ENCODE measurements at places on chromosomes 6 and 20.

- no peak for DNase-seq
These were observed 123.4 kb downstream of the TASP1 start for GRCh38 chr20:13515291-13515690.

- DNase-seq, result no peak
These were observed 98.7 kb downstream of the ANKRD60 start for GRCh38 chr20:58129721-58130151.

DNA sequence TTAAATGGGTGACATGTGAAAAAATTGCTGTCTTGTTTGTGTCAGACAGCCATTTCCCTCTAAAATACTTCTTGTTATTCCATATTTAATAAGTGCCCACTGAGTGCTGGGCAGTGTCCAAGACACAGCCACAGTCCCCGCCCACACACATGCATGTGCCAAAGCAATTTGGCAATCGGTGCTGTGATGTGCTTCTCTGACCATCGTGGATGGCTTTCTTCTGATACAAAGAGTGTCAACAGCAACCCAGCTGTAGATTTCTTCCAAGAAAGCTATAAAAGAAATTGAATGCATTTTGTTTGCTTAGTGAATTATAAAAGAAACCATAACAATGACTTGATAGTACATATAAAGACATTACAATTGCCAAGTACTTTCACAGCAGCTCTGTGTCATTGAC lies 140.5 kb upstream of the ATXN1 start:
- no peak for DNase-seq

DNA sequence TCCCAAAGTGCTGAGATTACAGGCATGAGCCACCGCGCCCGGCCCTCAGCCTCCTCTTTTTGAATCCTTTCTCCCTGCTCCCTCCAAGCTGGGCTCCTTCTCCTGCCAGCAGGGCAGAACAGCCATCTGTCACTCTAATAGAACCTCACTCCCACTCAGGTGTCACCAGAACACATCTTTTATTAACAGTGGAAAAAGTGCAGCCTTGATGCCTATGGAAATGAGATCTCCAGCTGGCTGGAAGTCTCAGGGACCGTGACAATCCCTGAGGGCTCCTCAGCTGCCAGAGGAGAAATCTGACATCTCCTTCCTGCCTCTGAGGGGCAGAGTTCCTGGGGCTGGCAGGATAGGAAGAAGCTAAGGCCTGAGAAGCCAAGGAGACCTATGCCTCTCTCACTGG lies 28.0 kb downstream of the TMC2 start:
- DNase-seq, result no peak

- DNase-seq, result no peak
These were observed 251.6 kb downstream of the ADGB start for GRCh38 chr6:146850238-146850896.

GRCh38 chr20:43459022-43459942 lies 1.6 kb downstream of the SRSF6 start:
- DNase-seq, result no peak

DNA sequence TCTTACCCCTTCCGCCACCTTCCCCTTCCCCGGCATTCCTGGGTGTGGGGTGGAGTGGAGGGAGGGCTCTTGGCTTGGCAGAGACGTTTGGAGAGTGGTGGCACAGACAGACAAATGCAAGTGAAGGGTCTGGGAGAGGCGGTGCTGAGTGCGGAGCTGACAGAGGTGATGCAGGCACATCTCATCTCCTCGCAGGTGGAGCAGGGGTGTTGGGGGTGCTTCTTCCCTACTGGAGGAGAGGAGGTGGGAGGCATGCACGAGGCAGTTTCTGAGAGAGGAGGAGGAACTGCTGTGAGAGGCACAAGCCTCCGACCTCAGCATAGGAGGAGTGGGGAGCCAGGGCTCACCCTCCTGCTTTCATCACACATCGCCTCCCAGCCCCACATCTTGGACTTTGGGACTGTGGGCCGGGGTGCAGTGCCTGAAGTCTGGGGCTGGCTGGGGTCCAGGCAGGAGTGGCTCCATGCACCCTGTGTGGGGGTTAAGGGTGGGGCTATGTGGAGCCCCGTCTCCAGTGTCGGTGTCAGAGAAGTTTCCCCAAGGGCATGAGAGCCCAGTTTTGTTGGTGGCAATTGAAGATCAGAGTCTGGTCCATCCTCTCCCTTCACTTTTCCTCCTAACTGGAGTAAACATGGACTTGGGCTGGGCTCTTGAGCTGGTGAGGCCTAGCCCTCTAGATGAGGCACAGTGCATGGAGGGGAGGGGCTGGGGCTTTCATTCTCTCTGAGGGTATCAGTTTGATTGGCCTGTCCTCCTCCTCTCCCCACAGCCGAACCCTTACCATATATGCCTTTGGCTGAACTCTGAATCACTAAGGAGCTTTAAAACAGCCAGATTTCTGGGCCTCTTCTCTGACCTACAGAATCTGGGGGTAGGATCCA lies 20.2 kb upstream of the SLC22A7 start:
- DNase-seq, result no peak

Measured in 8988T (cell line).